ENCODE measurements at places on chromosomes 4 and X. TPM values are rescaled to one million over a fixed set of nuclear protein-coding genes. Genes with fewer than 3 reads are reported as not detected.

GRCh38 chrX:149298111-149298510, 207.0 kb downstream of the IDS start:
- H3K36me3 ChIP-seq = no peaks in the 10 kb centered on the region
- no peak overlapping the region for H3K4me3 ChIP-seq
- H3K27me3 ChIP-seq = no peaks in the 10 kb centered on the region
- DNase-seq = no peak
- H3K4me1 ChIP-seq = no peaks in the 10 kb centered on the region

- peaks cover 5% of the 10 kb centered on the region for H3K27me3 ChIP-seq
- no peaks in the 10 kb centered on the region for H3K4me1 ChIP-seq
- no peak overlapping the region for H3K4me3 ChIP-seq
- no peak for DNase-seq
- no peak overlapping the region for H3K27ac ChIP-seq
- H3K36me3 ChIP-seq = no peaks in the 10 kb centered on the region
Measured at GRCh38 chr4:106418444-106418843, 49.9 kb upstream of the GIMD1 start.

DNA sequence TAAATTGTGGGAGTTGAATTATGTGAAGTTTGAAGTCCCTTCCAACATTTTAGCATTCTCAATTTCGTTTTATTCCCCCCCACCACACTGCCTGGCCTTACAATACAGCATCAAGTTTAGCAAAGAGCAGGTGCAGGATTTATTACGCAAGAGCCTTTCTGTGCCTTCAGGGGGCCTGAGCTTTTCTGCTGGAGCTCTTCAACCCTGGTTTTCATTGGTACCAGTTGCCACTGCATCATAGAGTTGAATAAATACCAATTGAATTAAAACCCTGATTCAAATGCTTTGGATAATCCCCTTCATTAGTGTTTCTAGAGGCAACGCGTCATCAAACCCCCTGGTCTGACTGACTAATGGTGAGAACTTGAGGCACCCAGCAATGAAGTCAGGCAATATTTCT, 43.6 kb upstream of the KIT start:
- H3K27me3 ChIP-seq = no peaks in the 10 kb centered on the region
- no peaks in the 10 kb centered on the region for H3K36me3 ChIP-seq
- H3K4me1 ChIP-seq = no peaks in the 10 kb centered on the region
- H3K27ac ChIP-seq = no peak overlapping the region
- DNase-seq = no peak

- no peak overlapping the region for H3K27ac ChIP-seq
- no peak overlapping the region for H3K4me3 ChIP-seq
- H3K27me3 ChIP-seq = no peaks in the 10 kb centered on the region
- no peaks in the 10 kb centered on the region for H3K36me3 ChIP-seq
- no peaks in the 10 kb centered on the region for H3K4me1 ChIP-seq
Measured at GRCh38 chrX:139429913-139430312, 100.6 kb upstream of the F9 start.

The NSG1 gene
- total RNA-seq = 9.1 TPM

The ASMT gene
- total RNA-seq = 1.1 TPM

The GPR101 gene
- total RNA-seq = not detected
